Esophagus squamous epithelium (tissue), 5 donors: ENCODE measurements at places on chromosomes 16 and 17. TPM values are rescaled to one million over a fixed set of nuclear protein-coding genes. Genes with fewer than 3 reads are reported as not detected.

DNA sequence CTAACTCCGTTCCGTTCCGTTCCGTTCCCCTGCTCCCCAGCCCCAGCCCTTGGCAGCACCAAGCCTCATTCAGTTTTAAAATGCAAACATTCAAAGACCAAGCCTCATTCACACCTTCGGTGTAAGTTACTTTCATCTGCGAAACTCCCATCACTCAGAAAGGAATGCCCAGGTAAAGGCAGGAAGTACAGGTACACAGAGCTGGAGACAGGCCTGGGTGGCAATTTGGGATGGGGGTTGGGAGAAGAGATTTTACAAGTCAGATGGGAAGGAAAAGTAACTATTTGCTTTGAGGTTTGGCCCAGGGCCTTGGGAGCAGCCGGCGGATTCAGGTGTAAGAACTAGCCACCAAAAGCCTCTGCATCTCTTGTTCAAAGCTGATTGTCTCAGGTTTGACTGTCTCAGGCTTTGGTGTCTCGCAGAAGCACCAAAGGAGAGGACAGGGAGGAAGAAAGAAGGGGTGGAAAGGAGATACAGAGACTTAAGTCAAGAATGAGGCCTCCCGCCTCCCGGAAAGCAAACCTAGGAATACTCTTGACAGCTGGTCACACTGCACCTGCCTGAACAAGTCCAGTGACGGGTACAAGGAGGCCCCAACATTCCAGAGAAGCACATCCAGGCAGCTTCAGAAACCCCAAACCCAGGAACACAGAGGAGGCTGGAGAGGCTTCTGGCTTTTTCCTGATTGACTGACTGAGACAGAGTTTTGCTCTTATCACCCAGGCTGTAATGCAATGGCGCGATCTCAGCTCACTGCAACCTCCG lies 54.7 kb downstream of the NXN start:
- DNase-seq: no peak

DNA sequence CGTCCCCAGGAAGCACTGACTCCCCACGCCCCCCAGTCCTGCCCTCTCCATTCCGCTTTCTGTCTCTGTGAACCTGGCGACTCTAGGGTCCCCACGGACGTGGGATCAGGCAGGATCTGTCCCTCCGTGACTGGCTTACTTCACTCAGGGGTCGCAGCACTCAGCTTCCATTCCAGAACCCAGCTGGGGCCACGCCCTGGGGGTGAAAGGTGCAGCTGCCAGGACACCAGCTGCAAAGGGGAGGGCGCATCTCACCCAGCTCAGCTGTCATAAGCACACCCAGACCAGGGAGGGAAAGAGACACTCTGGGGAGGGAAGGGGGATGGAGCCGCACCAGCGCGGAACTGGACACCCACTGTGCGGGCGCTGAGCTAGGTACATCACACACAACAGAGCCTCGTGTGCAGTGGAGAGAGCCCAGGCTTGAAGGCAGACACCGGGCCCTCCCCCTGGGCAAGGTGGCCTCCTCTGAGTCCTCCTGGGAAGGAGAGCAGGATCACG lies 18.5 kb upstream of the HEXD start:
- DNase-seq: no peak

- DNase-seq: no peak
Measured at GRCh38 chr16:20348365-20349185, 3.9 kb downstream of the UMOD start.

GRCh38 chr17:61750656-61751055 lies 112.7 kb downstream of the BRIP1 start:
- DNase-seq: no peak

DNA sequence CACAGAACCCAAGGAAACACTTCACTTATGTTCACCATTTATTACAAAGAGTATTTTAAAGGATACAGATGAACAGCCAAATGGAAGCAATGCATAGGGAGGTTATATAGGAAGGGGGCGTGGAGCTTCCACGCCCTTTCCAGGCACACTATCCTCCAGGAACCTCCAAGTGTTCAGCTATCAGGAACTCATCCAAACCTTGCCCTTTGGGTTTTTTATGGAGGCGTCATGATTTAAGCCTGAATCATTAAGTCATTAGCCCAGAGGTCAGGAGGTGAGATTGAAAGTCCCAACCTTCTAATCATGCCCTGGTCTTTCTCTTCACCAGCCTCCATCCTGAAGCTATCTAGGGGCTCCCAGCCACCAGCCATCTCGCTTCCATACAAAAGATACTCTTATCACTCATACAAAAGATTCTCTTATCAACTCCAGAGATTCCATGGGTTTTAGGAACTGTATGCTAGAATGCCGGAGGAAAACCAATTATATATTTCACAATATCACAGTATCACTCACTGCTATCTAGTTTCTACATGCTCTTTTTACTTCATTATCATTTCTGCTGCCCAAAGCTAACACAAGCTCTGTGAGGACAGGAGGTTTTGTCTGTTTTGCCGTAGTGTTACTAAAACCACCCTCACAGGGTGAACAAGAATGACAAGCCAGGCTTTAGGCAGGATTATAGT lies 213.4 kb downstream of the SLC39A11 start:
- no peak for DNase-seq

DNA sequence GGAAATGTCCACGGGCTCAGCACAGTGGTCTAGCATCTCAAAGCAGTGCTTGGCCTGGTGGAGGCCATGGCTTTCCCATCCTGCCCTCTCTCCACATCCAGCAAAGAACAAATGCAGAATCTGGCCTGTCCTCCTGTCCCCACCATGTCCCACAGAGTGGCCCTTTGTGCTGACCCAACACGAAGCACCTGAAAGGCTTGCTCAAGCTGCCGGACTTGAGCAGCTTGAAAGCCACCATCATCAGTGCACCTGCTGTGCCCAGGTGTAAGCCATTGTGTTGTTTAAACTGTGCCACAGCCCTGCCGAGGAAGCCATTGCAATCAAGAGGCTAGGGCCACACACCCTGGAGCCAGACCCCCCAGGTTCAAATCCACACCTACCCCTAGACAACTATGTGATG lies 115.5 kb downstream of the SOCS1 start:
- DNase-seq: no peak

DNA sequence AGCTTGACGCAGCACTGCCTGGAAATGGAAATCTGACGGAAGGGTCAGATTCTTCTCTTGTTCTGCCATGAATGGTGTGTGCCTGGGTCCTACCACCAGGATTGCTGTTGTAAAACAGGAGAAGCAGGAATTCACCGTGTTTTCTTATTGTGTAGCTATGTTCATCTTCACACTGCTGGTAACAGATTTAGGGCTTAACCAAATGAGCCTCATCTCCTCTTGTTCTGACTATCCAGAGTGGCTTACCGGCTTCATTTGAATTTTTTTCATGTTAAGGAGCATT lies 97.3 kb upstream of the CHMP6 start:
- no peak for DNase-seq

GRCh38 chr16:88938777-88939244 lies 38.2 kb downstream of the CBFA2T3 start:
- DNase-seq: no peak

GRCh38 chr17:48330421-48330820 lies 99.6 kb downstream of the SKAP1 start:
- DNase-seq: no peak

KCTD19 gene
- total RNA-seq: not detected

MYH11 gene
- 1,349 TPM for total RNA-seq

PER1 gene
- total RNA-seq: 95.0 TPM

NOXO1 gene
- total RNA-seq: 0.38 TPM

HASPIN gene
- 1.4 TPM for total RNA-seq

RAB11FIP4 gene
- 9.9 TPM for total RNA-seq
